ENCODE measurements at places on chromosomes 5 and 9.

- DNase-seq, result no peak
Observed at GRCh38 chr5:59236448-59236847, 653.6 kb downstream of the RAB3C start.

DNA sequence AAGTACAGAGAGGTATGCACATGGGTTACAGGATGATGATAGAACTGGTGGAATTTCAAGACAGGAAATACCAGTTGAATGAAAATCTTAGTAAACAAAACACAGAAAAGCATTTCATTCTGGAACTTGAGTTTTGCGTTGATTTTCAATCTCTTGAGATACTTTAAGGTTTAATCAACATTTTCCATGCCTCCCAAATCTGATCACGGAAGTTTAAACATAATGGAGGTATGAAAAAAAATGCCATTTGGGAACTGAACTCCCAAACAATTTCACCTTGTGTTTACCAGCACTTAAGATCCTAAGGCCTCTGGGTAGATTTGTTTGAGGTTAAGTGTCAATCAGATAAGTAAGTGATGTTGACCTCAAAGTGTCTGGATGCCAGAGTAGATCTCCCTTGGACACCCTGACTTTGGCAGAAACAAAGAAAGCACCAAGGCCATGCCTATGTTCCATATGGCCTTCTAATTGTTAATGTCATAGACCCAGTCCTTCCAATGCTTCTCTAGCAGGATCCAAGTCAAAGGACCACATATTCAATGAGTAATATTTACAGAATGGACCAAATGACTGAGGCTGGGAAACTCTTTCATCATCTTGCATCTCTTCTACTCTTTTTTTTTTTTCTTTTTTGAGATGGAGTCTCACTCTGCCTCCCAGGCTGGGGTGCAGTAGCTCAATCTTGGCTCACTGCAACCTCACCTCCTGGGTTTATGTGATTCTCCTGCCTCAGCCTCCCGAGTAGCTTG, 216.9 kb downstream of the ARRDC3 start:
- no peak for DNase-seq

GRCh38 chr9:711761-712553, 129.5 kb upstream of the DMRT1 start:
- DNase-seq, result no peak

- no peak for DNase-seq
Observed at GRCh38 chr9:132383462-132383883, 23.2 kb downstream of the TTF1 start.

GRCh38 chr5:6872441-6873160, 159.4 kb downstream of the TENT4A start:
- no peak for DNase-seq

GRCh38 chr9:70403618-70404025, 10.8 kb downstream of the KLF9 start:
- DNase-seq, result no peak

DNA sequence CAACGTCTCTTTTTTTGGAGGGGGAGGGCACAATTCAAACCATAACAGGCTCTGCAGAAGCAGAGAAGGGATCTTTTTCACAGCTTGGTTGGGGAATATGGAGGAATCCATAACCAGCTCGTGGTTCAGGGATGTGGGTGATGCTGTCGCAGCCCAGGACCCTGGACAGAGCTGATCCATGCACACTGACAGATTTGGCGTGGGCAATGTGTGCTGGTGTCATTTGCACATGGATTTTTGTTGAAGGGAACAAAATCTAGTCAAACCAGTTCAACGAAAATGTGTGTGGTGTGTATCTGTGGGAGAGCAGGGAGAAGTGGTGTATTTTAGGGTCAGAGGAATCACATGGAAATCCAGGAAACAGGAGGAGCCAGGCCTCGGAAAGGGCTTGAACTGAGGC, 4.2 kb downstream of the DOCK2 start:
- no peak for DNase-seq

DNA sequence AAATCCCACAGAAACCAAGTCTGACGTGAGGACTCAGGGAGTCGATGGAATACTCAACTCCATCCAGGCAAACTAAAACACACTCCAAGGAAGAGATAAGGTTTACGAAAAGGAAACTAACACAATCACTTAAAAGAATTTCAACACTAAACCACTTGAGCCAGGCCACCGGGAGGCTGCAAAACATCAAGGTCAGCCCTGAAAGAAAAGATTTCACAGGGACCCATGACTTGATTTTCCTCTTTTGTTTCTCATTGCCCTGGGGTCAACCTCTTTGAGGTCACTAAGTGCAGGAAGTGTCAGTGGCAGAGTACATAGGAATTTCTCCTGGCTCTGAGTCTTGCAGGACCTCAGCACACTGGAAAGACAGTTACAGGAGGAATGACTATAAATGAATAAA, 77.8 kb upstream of the TARS1 start:
- no peak for DNase-seq

DNA sequence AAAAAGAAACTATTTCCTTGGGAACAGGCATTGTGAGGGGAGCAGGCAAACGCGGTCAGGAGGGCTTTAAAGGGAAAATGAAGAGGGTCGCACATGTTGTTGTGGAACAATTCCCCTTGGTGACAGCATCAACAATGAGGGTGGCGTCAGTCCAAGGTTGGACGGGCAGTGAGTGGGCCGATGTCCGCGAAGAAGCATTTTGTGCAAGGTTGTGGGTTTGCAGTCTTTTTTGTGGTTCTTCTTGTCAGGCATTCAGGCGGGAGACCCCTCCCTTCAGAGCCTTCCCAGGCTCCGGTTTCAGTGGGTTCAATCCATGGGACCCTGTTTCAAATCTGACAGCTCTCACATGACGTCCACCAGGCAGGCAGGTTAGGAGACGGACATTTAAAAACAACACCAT, 11.1 kb upstream of the SLC6A19 start:
- no peak for DNase-seq

GRCh38 chr5:110879675-110880074, 140.9 kb downstream of the SLC25A46 start:
- DNase-seq, result no peak
